ENCODE measurements at places on chromosomes 5 and 9.

DNA sequence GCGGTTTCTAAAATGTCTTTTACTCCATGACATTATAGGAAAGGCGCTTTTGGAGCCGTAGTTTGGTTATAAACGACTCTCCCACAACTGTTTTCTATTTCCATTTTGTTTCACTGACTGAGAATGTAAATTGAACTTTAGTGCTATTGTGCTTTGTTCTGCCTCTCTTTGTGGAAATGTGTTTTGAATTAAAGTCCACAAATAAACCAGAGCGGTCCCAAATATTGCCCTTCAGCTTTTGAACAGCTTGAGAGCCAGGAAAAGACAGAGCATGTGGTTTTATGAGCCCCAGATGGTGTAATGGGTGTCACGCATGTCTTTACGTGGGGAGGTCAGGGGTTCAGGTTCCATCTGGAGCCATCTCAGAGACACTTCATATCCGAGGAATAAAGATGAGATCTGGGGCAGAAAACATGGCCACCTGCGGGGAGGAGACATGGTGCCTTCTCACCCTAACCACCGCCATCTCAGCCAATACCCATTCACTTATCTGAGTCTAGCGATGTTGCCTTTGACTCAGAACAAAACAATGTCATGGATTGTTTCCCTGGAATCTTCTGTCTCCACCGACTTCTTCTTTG is 42.5 kb upstream of the ROR2 start:
- DNase-seq = no peak

DNA sequence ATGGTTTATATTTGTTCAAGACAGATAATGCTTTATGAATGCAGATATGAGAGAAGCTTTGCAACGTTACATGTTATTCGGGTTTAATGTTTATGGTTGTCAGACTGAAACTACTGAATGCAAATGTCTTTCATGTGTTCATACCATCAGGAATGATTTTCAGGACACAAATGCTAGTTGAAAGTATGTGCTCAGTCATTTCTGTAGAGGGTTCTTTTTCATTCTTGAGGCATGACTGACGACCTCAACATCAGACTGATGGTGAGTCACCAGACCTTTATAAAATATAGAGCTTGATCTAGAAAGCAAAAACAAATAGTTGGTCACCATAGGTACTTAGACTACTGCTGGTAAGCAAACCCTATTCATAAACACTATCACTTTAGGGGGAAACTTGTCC is 287.3 kb upstream of the NUDT12 start:
- no peak for DNase-seq

- no peak for DNase-seq
Observed at GRCh38 chr5:4258170-4258569, 662.5 kb downstream of the IRX1 start.

DNA sequence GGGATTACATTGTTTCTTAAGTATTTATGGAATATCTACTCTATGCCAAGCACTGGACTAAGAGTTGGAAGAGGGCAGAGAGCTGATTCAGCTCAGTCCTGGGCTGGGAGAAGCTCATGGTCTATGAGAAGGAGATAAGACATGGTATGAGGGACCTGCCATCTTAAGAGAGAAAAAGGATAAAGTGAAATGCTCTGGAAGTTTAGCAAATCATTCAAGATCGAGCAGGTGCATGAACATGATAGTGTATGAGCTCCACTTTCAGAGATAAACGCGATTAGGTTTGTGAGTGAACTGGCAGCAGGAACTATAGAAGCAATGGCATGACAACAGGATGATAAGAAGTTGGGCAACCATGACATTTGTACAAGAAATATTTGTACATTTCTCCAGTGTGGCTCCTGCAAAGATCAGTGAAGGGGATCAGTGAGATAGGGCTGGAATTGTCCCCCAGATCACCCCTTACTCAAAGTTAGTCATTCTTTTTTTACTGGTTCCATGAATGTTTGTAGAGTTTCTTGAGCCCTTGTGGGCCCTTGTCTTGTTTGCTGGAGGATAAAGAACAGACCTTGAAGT is 26.6 kb upstream of the CCDC180 start:
- DNase-seq = no peak

DNA sequence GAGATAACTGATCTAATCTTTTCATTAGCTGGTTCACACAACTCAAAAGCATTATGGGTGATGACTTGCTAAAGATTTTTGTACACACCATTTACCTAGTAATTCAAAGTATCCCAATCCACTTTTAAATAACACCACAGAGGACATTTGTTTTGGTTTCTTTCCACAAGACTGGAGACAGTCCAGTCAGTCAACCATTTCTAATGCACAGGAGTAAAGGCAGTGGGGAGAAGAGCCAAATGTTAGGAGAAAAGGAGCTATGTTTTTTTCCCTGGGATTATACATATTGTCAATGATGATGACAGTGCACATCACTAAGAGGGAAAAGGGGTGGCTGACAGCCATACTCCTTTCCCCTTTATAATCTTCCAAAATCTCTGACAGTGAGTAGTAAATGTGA is 240.9 kb downstream of the GABRB2 start:
- DNase-seq = no peak

DNA sequence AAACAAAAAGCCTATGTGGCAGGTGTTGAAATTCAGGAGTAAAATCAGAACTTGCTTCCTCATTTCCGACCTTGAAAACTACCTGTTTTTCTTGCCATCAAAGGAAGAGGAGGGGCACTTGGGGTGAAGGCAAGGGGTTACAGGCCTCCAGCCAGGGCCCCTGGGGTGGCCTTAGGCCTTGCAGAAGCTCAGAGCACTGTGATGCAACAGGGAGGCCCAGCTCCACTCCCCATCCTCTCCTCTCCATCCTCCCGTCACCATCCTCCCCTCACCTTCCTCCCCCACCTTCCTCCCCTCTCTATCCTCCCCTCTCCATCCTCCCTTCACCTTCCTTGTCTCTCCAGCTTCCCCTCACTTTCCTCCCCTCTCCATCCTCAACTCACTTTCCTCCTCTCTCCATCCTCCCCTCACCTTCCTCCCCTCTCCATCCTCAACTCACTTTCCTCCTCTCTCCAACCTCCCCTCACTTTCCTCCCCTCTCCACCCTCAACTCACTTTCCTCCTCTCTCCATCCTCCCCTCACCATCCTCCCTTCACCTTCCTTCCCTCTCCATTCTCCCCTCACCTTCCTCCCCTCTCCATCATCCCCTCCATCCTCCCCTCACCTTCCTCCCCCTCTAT is 111.6 kb downstream of the WNK2 start:
- DNase-seq = no peak

DNA sequence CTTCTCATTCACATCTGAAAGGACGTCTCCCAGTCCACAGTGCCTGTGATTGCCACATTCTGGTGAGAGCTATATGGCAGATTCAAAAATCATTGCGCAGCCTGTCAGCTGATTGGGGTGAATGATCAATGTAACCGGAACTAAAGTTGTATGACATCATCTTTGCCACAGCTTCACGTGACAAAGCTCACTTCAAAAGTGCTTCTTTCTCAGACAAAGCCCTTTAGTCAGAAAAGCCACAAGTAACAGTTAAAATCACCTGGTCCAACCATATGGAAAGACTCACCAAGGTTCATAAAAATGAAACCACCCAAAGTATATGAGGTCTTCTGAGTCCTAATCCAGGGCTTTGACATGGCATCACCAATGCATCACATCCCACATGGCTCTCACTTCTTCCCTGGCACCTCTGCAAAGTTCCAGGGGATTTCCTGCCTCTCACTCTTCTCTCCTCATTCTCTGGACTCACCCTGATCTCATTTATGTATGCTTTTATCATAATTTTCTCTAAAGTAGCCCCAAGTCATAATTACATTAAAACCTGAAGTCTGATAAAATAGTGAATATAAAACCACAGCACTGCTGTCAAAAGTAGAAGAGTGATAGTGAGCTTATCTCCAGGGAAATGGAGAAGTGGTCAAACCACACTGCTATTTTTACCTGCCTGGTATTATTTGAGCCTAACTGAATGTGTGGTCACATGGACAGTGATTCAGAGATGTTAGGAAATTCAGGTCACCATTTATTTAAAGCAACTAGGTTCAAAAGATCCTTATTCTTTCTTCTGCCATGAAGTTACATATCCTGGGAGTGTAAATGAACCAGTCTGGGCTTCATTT is 193.1 kb upstream of the PTGER4 start:
- DNase-seq = no peak

GRCh38 chr5:135140446-135141204 is 106.6 kb upstream of the PITX1 start:
- DNase-seq = no peak

DNA sequence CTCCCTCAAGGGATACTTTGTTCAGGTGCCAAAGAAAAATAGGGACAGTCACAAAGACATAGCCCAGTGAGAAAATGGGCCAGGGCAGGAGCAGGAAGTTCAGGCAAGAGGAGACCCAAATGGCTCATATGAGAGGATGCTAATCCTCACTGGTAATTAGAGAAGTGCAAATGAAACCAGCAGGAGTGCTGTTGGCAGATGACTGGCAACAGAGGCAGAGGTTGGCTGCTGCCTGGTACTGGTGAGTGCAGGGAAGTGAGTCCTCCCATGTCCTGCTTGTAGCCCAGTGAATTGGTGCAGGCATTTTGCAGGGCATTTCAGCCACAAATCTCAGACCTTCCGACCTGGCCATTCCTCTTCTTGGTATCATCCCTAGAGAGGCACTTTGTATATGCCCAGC is 23.5 kb downstream of the ODF2 start:
- no peak for DNase-seq

DNA sequence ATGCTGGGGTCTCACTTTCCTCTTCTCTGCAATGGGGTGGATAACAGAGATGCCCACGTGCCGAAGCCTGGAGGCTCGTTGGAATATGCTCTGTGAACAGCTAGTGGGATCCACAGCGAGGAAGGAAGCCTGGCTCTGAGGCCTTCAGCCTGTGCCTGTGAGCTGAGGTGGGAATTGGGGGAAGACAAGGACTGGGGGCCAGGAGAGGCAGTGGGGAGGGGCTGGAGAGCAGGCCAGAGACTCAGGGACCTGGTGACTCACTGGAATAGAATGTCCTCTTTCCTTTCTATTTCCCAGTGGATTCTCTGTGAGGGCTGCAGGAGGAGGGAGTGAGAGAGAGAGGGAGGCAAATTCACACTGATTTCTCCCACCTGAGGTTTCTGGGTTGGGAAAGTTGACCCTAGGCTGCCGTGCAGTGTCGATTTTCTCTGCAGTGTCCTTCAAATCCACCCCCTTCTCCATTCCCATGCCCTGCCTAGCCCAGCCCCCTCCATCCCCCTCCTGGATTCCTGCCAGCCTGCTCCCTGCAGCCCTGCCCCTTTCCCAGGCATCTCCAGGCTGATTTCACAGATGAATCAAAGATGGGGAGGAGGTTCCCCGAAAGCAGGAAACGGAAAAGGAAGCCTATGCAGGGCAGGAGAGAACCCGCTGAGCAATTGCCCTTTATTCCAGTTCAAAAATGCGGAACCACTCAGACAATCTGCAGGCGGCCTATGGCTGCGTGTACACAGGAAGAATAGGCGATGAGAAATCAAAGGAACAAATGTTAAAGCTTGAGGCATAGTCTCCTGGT is 1.4 kb upstream of the SPAAR start:
- no peak for DNase-seq
